ENCODE measurements at places on chromosomes 5 and 9.

DNA sequence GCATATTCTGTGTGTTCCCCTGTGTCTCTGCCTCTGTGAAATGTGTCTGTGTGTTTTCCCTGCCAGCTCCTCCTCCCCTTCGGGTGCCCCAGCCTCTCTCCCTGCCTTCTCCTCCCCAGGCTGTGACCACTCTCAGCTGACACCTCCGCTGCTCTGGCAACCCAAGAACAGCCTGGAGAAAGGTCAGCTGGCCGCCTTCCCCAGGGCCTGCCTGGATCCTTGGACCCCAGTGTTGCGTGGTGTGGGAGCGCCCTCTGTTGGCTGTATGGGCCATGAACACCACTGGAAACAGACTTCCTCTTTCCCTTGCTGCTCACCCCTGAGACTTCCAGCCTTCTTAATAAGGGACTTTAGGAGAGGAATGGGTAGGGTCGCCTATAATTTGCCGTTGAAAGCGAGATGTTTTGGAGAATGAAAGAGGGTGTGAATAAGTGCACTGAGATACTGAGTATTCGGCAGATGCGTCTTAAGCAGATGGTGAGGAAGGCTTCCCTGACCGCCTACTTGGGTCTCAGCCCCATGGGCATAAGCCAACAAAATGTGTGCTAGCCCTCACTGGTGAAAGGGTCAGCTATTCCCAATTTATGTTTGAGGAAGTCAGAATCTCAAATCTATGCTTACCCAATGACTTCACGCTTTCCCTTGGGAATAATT lies 114.9 kb upstream of the TRIM32 start:
- DNase-seq = no peak

DNA sequence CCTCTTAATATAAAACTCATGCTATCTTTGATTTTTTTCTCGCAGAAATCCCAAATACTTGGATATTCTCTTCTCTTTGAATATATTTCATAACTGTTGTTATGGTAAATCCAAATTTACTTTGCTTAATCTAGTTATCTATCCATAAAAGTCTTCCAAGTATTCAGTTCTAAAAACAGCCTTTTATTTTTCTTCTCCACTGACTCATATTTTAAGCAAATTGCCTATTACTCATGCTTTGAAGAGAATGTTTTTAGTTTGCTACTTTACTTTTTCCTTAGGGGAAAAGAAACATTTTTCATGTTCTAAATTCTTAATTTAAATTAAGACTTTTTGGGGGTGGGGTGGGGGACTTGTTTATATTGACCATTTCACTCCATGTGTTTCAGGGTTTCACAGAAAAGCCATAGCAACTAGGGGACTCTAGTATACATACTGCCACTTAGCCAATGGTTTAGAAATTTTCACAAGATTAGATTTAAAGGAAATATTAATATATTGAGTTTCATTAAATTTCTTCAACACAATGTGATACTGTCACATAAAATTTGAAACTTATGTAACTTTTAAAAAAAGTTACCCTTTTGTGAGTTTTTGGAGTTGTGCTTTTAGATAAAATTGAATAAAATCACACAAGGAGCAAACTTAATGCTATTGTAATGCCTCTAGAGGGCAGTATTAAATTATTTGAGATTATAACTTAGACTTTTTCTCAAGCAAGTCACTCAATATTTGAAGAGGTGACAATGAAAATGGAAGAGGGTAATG lies 545.8 kb upstream of the ARRDC3 start:
- no peak for DNase-seq

GRCh38 chr9:101652601-101653175 lies 57.9 kb upstream of the PPP3R2 start:
- no peak for DNase-seq

- DNase-seq = no peak
Observed at GRCh38 chr9:114612272-114612923, 1.3 kb downstream of the TMEM268 start.

Data from stimulated activated CD4-positive, alpha-beta T cell treated with anti-CD3 and anti-CD28 coated beads, Interleukin-4, amount 100 ng/mL, for 1 hour (primary cell).